ENCODE measurements at places on chromosomes 1 and 21.

DNA sequence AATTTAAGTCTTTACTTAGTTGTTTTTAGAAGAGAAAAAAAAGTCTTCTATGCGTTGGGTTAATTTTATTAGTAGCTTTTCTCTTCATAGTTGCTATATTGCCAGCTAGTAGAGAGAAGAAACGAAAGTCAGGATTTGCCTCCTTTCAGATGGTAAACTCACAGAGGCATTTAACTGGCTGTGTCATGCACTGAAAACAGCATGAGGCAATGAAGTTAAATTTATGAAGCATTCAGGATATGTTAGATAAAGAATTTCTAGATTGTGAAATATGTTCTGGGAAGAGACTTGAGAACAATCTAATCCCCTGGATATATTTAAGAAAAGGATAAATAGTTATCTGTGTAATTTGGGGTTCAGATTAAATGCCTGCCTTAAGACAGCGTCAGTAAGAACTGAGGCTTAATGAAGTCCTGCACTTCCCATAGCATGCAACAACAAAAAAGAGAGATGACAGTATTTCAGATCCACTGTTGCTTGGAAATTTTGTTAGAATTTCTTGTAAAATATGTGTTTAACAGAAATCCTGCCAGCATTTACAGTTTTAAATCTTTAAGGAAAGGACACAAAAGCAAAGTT, 1.7 kb downstream of the ANGPTL1 start:
- no peak for DNase-seq

- peak; percentile 92 for DNase-seq
Measured at GRCh38 chr1:9234223-9235095, at the start of gene H6PD. Gene H6PD (plus strand): TSS chr1:9234774. CDS start chr1:9244935, 10,161 bp downstream.

DNA sequence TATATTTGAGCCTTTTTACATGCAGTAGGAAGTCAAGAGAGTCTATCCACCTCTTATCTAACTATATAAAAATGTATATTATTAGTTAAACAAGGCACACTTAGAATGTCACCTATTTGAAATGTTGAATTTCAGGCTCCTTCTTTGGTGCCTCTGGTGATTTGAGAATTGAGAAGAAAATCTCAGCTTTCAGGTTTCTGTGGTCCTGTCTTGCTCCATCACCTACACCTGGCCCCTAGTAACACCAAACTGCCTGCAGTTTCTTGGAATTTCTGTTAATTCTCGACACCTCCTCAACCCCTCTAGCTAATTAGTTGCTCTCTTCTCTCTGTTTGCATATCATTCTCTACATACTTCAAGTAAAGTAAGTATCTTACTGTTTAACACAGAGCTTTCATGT, 54.9 kb upstream of the WNT2B start:
- DNase-seq = no peak

GRCh38 chr1:152411134-152411533, 2.9 kb downstream of the CRNN start:
- DNase-seq = no peak

- no peak for DNase-seq
Measured at GRCh38 chr1:241714321-241715218, 62.5 kb downstream of the WDR64 start.

- no peak for DNase-seq
Measured at GRCh38 chr1:235339746-235340145, 11.4 kb downstream of the GGPS1 start.

DNA sequence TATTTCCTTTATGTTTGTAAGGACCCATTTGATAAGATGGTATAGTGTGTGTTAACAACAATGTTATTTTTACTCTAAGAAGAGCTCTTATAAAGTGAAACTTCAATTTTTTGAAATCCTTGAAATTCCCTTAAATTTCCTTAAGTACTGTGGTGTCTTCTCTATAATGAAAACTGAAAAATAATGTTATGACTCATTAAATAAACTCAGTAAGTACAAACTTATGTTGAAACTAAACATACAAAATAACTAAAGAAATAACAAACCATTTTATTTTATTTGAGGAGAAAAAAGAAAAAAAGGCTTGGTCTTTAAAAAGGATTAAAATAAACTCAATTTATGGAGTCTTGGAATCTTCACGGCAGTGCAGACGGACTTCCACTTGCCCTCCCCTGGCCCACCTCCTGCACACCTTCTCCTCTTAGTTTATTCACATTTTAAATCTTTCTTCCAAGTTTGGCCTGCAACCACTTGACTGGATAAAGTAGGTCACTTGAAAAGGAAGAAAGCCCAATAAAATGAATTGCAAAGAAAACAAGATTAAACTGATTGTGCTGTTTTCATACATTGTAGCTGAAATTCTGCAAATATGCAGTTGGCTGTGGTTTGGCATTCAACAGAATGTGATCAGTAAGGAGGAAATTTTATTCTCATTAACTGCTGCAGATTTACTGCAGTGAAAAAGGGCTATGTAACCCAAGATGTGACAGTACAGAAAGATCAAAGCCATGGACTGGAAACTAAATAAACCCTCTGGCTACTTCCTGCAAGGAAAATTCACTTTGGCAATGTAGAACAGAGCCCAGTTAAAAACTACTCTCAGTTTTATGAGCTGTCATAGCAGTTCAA, 48.5 kb upstream of the SCYL3 start:
- DNase-seq = no peak

DNA sequence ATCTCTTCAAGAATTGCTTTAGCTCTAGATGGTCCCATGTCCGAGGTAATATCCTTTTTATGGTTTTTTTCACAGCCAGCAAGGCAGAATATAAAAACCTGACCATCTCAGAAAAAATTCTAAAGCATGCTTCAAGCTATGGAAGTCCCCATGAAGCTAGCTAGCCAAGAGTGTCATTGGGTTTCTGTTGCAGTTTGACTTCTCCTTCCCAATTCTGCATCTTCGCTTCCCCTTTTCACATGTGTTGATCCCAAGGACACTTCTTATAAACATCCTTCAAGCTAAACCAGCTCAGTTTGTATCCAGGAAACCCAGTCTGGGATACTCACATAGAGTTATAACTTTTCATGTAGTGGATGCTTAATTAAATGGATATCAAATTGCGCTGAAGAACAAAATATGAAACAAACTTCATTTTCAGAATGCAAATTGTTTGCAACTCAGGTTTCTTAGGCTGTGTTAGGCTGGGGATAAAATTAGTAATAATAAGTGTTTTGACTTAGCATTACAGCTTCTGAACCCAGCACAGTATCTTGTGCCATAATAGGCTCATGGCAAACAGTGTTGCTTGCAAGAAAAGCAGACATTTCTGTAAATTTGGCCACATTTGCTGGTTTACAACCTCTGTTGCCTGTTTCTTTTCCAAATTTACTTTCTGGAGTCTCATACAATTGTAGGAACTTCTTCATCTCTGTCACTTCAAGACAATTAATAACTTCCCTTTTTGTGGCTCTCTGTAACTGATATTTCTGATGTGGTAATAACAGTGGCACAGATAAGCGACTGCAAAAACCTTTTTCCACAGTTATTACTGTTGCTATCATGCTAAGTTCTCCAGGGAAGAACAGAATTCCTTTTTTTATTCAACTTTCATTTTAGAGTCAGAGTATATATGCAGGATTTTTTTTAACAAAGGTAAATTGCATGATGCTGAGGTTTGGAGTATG, 53.2 kb downstream of the NCAM2 start:
- DNase-seq = no peak

DNA sequence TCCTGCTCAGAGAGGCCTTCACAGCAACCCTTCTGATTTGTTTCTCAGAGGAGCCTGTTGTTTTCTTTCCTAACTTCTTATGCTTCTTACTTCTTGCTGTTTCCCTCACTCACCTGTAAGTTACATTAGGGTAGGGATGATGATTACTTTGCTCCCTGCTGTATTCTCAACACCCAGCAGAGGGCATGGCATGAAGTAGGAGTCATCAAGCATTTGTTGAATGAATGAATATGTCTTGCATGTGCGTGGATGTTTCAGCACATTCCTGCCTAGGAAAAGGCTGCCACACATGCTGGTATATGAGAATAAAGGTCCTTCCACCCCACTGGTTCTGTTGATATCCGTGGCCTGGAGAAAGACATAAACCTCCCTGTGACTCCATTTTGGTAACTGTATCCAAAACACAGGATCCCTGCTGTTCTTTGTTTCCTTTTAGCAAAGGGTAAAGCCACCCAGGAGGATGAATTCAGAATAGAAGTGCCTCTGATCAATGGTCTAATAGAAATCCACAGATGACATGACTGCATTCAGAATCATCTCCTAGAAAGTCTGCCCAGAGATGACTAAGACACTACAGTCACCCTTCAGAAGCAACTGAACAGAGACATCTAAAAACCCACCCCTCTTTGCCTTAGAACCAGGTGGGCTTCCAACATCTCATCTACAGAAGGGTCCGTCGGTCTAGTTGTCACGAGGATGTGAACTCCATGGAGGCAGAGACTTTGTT, 168.8 kb downstream of the ZSCAN20 start:
- DNase-seq = no peak

GRCh38 chr1:206503591-206504362, 3.6 kb upstream of the RASSF5 start:
- no peak for DNase-seq

DNA sequence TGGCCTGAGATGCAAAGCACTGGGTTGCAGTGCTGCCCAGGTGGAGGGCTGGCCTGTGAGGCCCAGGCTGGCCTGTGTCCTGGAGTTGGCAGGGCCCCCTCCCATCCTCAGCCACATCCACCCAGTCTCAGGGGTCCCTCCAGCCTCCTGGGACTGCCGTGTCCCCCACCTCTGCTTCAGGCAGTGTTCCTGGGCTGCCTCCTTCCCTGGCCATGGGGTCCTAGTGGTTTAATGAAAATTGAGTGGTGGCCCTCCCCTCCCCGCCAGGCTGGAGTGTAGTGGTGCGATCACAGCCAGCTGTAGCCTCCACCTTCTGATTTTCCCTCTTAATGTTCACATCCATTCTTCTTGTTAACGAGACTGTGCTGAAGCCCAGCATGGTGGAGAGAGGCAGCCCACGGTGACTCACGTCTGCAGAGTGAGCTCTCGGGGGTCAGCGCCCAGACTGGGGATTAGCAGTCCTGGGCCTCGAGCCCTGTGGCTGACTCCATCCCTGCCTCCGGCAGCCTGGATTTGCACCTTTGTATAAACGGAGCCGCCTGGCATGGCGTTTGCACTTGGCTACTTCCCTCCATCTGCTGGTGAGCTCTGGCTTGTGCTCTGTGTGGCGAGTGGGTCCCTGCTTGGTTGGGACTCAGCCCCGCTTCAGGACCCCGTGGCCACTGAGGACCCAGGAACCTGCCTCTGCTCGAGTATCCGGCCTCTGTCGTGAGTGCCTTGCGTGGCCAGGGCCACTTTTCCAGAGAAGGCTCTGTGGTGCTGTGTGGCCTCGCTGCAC, 6.9 kb downstream of the MIB2 start:
- no peak for DNase-seq

DNA sequence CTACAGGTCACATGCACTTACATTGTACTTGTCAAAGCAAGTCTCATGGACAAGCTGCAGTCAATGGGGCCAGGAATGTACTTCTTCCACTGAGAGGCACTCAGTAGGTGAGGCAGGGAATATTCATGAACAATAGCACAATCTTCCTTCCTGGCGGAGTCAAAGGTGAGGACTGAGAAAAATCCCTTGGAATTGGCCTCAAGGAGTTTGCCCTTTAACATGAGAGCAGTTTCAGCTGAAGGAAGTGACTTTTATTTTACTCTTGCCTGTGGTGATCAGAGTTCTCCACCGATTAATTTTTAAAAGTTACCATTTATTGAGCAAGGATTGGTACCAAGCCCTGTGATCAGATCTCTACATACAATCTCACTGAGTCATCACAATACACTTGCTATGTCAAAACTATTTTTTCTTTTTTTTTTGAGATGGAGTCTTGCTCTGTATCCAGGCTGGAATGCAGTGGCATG, 11.2 kb upstream of the AK2 start:
- DNase-seq = no peak

DNA sequence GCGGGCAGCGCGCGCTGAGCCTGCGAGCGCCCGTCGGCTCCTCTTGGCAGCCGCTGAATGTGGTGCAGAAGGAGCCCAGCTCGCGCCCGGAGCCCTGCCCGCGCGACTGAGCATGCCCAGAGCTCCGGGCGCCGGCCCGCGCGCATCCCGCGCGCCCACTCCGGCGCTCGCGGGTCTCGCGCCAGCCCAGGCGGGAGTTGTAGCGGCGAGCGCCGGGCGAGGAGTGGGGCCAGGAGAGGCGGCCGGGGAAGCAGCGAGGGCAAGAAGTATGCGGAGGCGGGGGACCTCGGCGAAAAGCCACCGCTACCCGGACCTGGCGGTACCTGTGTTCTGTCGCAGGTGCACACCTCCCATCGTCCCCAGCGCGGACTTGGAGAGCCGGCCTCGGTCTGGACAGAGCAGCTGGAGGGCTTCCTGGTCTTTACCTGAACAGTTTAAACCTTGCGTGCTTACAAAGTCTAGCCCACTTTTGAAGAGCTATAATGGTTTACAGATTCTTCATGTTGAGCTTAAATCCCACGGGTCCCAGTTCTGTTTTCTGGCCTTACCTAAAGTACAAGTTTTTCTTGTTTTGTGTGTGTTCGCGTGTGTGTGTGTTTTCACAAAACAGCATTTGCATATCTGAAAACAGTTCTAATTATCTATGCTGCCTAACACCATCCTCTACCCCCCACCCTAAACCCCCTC, at the start of gene DDAH1:
Gene DDAH1, minus strand, starts transcription at position 61 of the 687 bp plus-strand sequence. CDS start 114 bp downstream, outside the sequence.
- peak; percentile 71 for DNase-seq

GRCh38 chr1:61531716-61532115, 193.2 kb downstream of the TM2D1 start:
- DNase-seq = no peak

GRCh38 chr1:20080441-20081352, 10.7 kb downstream of the PLA2G5 start:
- DNase-seq = no peak

DNA sequence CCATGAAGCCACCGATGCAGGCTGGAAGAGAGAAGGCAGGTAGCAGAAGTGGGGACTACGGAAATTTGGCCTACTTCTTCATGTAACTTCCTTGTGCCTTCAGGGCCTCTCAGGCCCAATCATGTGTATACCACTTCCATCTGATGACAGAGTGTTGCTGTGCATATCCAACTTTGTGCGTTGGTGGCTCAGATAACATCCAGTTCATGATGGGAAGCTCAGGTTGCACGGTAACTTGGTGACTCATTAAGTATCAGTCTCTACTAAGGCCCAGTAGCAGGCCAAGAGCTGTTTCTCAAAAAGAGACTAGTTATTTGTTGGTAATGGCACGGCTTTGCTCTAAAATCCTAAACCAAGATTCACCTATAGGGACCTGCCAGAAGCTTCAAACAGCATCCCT, 117.6 kb downstream of the LTN1 start:
- DNase-seq = no peak

DNA sequence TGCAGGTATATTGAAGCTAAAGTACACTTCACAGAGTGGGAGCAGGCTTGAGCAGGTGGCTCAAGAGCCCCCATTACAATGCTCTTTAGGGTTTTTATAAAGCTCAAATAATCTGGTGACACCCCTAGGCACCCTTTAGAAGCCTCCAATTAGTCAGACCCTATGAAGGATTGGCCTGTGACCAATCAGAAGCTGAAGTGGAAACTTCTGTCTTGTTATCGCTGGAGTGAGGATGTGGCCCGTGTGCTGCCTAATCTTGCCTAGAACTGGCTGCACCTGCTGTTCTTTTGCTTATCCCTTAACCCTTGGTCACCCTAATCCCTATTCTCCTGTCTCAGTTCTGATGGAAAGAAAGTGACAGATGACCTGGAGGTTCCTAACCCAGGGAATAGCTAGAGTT, 70.8 kb upstream of the ABCG1 start:
- DNase-seq = no peak

GRCh38 chr1:244674446-244674845, 21.5 kb downstream of the DESI2 start:
- no peak for DNase-seq

Data from Peyer's patch (tissue), 4 donors.